ENCODE measurements at places on chromosomes 6 and 20.

DNA sequence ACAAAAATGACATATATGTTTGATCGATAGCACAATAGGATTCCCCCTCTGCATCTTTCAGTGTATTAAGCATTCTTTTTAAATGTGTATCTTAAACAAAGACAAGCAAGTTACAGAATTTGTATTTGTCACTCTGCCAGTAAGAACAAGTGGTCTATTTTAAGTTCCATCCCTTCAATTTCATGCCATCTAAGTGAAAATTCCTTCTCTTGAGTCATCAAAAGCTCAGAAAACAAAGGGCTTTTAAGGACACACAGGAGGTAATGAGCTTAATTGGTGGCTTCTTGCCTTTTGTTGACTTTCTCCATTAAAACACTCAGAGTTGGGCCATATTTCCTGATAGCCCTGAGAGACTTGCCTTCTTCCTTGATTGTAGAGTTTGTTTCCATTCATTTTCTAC is 547.8 kb downstream of the TENT5A start:
- DNase-seq: no peak

GRCh38 chr6:109669811-109670210 is 21.2 kb downstream of the AK9 start:
- DNase-seq: no peak

DNA sequence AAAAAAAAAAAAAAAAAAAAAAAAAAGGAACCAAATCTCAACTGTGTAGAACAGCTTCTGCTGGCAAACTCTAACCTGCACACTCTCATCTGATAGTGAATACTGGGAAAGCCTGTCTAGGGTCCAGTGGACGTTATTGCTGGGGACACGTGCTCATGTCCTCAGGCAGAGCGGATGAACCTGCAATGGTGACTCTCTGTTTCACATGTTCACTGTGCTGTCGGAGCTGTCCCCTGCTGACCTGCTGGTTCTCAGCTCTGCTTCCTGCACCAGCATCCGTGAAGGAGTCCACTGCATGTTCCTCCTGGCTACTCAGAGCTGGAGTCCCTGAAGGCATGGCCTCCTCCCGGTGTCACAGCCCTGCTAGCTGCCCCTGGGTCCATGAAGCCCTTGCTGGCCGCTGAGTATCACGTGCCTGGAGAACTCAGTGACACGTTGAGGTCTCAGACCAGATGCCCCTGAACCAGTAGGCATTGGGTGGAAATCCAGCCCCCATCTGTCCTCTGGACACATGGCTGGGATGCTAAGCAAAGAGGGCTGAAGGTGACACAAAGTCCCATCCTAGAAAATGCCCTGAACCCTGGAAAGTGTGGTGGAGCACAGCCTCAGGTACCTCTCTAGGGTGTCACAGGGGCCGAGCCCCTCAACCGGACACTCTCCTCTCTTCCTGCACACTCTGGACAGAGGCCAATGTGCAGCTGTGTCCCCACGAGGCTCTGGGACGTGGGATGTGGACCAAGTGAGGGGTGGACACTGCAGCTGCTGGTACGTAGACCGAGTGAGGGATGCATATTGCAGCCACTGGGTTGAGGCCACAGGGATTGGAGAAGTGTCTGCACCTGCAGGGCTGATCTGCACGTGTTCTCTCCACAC is 54.9 kb upstream of the FRMD1 start:
- DNase-seq: no peak

GRCh38 chr6:165961233-165961632 is 206.4 kb downstream of the TBXT start:
- no peak for DNase-seq
